ENCODE measurements at places on chromosomes 1 and 21.

DNA sequence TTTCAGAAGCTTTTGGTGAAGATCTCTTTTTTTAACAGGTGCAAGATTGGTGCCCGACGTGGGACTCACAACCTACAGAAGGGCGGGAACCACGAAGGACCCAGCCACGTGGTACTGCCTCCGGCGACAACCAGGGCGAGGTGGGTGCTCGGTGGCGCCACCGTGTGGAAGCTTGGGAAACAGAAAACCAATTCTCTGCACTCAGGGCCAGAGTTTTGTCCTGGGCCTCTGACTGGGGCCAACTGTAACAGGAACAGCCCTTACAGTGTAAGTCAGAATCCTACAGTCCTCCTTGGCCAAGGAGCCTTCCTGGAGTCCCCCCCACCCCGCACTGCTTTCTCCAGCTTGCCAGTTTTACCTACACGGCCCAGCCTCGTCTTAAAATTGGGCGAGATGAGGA lies 11.6 kb upstream of the S100A7A start:
- DNase-seq, result peak; percentile 23

- peak; percentile 69 for DNase-seq
Measured at GRCh38 chr1:39178541-39179431, 25.7 kb upstream of the MACF1 start.

DNA sequence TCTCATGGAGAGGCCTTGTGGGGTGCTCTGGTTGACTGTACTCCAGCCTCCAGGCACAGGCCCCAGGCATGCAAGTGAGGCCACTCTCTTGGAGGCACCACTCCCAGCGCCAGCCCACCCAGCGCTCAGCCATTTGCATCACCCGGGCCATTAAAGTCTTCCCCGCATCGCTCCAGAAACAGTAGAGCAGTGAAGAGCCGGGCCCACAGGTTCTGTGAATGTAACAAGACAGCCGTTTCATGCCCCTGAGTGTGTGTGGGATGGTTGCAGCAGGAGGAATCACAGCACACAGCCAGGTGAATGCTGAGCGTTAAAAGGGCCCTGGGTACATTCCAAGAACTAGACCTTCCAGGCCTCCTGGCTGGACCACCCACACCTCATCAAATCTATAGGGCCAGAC lies 19.0 kb upstream of the CD2 start:
- DNase-seq, result no peak

DNA sequence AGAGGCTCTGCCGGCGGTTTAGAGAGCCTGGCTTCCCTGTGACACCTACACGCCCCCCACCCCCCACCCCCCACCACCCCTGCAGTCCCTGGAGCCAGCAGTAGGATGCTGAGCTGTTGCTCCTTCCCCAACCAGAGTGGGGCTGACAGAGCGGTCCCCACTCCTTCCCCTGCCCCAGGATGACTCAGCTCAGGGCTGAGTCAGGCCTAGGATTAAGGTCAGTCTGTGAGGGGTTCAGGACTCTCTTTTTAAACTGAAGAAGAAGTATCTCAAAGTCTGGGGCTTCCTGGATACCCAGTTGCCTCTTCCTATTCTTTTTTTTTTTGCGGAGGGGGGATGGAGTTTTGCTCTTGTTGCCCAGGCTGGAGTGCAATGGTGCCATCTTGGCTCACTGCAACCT lies 19.1 kb downstream of the DMBX1 start:
- DNase-seq, result no peak

DNA sequence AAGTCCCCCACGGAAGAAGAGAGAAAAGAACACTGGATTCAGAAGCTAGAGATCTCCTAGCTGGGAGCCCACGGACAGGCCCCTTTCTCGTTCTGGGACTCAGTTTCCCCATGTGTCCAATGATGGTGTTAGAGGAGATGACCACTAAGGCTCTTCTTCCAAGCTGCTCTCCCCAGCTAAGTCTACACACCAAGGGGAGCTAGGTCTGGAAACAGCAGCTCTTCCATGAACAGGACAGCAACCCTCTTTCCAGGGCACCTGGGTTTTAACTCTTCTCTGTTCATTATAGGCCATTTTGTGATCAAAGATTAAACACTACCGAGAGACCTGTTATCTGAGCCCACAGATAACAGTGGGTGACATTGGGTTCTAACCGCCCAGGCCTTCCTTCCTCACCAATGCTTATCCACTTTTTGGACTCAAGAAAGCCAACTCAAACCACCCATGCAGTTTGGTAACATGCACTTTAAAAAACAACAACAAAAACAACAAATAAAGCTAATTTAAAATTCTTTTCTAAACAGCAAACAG lies 85.9 kb downstream of the MRPL37 start:
- no peak for DNase-seq

DNA sequence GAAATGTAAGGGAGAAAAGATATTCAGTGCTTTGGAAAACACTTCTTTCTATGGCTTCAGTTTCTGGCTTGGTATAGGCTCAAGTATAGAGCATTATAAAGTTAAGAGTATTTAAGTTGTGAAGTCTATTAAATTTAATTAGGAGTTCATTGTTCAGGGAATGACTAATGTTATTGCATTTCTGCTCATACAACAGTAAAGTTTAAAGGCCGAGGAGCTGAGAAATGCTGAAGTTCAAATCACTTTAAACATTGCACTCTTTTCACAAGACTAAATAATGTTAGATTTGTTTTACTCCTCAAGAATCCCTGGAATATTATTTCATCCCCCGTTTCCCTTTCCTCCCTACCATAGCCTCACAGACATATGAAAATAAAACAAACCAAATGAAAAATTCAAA lies 30.1 kb downstream of the RGS5 start:
- DNase-seq, result no peak

- DNase-seq, result no peak
Measured at GRCh38 chr1:240152611-240153297, 61.1 kb downstream of the FMN2 start.

DNA sequence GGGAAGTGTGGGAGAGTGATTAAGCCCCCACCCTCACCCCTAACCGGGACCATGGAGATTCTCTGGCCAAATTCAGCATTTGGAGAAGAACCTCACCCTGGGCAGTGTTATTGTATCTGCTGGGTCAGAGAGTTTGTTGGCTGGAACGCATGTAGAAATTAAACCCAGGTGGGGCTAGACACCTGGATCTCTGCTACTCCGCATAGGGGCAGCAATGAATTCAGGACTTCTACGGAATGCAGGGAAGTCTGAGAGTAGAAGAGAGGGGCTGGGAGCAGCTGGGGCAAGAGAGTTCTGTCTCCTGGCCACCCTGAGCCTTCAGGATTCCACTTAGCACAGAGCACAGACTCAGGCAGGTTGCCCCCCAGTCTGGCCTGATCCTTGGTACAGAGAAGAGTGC lies 3.6 kb upstream of the CRABP2 start:
- no peak for DNase-seq

DNA sequence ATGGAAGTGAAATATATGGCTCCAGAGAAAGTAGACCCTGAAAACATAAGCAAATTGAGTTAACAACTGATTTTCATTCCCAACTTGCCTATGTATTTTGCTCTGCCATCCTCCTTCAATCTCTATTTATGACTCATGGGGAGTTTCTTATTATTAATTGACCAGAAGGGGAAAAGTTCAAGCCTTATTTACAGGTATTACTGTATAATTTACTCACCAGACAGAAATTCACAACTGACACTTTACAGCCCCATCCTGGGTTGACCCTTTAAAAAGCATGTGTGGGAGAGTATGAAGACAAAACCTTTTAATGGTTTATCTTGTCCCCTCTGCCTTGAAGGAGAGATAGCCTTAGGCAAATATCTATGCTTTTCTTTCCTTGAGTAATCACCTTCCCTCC lies 39.8 kb upstream of the C1orf53 start:
- no peak for DNase-seq

- DNase-seq, result no peak
Measured at GRCh38 chr1:227925582-227926198, 22.0 kb downstream of the WNT9A start.
